ENCODE measurements at places on chromosomes 6 and 20.

DNA sequence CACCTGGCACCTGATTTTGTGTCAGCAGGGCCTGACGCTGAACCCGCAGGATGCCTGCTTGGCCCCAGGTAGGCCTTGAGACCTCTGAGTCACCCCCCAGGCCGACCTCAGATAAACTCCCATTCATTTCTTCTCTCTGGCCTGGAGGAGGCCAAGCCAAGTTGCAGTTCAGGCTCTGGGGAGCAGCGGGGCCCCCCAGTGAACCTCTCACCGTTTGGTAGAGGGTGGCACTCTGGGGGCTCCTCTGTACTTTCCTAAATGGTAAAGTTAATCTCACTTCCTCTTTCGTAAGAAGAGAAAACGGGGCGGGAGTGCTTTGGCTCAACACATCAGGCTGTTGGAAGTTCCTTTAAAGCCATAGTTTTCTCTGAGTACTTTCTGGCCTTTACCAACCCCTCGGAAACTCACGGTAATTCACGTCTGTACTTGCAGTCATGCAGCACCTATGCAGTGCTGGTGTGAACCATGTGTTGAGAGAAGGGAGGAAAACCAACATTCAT, 2.8 kb downstream of the SIRPA start:
- no peak for DNase-seq

DNA sequence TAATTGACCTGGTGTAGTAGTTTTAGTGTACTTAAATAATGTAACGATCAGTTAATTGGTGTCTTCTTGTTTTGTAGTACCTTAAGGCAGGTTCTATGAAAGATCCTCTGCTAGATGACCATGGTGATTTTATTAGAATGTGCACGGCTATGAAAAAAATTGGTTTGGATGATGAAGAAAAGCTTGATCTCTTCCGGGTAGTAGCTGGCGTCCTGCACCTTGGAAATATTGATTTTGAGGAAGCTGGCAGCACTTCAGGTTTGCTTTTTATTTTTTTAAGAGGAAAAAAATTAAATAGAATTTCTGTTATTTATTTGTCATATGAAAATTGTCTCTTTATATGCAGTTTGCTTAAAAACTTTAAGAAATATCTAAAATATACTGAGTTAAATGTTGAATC, 99.2 kb downstream of the MYO6 start:
- DNase-seq: no peak

- DNase-seq: no peak
Measured at GRCh38 chr6:163583558-163583957, 169.0 kb downstream of the QKI start.

GRCh38 chr6:54695815-54696214, 150.8 kb upstream of the FAM83B start:
- no peak for DNase-seq

DNA sequence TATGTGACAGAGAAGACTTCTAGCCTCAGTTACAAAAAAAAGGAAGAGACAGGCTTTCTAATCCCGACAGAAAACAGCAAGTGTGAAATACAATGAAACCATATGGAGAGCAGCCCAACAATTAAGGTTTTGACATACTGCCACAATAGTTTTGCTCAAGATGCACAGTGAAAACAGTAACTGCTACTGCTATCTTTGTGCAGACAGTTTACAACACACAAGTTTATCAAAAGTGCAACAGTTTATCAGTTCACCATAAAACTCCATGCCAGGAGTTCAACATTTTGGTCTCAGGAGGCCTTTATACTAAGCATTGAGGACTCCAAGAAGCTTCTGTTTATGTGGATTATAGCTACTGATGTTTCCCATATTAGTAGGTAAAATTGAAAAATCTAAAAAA, 37.6 kb downstream of the GOPC start:
- DNase-seq: no peak

DNA sequence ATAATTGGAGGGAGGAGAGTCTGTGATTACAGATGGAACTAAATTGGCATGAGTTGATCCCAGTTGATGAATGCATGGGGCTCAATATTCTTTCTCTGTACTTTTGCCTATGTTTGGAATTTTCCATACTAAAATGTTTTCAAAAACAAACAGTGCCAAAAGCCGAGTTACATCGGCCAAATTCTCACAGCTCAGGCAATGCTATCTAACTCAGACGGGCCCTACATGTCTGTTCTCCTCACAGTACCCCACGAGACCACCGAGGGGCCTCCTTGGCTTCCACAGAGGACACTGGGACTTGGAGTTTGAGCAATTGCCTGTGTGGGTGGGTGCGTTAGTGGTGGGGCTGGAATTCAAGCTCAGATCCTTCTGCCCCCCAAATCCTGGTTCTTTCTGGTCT, 413.2 kb downstream of the CDH26 start:
- DNase-seq: no peak

DNA sequence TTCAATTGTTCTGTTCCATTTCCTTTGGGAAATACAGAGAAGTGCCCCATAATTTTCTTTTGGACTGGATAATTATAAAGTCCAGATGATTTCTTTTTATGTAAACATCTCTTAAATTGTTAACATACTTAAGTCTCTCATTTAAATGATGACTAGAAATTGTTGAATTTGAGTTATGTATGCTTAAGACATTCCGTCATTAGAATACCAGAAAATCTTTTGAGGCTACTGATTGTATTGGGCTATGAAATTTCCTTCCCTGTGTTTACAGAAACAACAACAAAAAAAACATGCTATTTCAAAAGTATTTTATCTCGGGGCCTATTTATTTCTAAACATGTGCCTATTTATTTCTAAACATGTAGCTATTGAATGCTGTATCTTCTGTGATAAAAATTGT, 125.4 kb downstream of the SH3BGRL2 start:
- DNase-seq: no peak

DNA sequence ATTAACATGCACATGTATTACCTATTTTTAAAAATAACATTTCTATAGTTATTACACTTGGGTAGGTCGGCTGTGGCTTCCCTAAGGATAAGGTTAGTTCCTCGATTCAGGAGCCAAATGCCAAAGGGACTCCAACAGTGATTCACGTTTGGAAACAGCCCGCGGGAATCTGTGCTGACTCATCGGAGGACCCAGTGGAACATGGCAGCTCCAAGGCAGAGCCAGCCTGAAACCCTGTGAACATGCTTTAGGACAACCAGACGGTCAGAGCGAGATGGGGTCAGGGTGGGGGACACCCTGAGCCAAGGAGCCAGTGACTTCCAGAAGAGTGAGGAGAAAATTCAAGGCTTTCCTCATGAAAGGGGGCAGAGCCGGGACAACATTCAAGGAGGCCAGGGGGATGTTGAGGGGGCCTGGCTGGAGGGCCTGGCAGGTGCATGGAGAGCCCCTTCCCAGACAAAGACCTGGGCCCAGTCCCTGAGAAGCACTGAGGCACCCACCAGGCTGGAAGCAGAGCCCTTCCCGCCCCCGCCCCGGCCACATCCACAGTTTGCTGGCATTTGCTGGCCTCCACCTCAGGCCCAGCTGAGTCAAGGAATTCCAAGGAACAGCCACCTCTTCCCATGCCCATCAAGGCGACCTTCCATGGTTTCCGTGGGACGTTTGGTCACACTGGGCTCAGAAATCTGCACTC, 133.2 kb downstream of the SNX5 start:
- DNase-seq: no peak

DNA sequence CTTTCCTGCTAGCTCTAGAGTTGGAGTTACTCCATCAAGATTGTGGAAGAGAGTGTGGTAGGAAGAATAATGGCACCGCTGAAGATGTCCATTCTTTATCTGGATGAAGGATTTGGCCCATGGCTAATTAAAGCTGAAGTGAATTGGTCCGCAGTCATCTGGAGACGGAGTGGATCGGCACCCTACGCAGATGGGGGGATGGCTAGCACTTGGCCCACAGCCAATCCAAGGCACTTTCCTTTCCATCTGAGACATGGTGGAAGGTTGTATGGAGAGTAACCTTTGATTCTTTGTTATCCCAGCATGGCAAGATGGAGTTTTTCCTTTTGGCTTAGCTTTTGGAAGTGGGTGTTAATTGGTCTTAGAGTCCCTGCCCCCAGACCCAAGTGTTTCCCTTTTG, 88.3 kb downstream of the JPH2 start:
- no peak for DNase-seq

DNA sequence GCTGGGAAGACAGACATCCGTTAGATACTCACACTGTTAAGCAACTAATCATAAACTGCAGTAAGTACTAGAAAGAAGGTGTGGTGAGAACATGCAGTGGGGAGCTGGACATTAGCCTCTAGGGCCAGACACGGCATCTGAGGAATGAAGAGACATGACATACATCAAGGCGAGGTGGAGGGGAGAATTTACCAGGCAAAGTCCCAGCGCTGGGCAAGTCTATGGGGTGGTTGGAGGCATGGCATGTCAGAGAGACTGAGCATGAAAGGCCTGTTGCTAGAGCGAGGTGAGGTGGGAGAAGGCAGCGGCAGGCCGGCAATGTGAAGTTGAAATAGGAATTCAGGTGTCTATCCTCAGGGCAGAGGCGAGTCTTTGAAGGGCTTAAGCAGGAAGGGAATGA, 31.8 kb downstream of the SLC24A3 start:
- DNase-seq: no peak

All from globus pallidus (tissue), 1 donor.